ENCODE measurements at places on chromosomes 4 and X.

- no peak for DNase-seq
These were observed 17.5 kb upstream of the TBC1D1 start for GRCh38 chr4:37873386-37873785.

DNA sequence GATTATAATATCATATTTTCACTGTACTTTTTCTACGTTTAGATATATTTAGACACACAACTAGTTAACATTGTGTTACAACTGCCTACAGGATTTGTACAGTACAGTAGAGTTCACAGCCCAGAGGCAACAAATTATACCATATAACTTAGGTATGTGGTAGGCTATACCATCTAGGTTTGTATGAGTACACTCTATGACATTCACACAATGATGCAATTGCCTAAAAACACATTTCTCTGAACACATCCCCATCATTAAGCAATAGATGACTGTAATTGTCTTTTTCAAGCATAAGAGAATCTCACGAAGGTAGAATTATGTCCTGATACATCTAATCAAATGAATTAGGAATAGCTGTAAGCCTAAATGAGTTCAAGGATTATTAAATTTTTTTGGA is 12.3 kb upstream of the TIGD2 start:
- no peak for DNase-seq

- no peak for DNase-seq
These were observed 114.9 kb upstream of the AFF2 start for GRCh38 chrX:148385471-148385870.

DNA sequence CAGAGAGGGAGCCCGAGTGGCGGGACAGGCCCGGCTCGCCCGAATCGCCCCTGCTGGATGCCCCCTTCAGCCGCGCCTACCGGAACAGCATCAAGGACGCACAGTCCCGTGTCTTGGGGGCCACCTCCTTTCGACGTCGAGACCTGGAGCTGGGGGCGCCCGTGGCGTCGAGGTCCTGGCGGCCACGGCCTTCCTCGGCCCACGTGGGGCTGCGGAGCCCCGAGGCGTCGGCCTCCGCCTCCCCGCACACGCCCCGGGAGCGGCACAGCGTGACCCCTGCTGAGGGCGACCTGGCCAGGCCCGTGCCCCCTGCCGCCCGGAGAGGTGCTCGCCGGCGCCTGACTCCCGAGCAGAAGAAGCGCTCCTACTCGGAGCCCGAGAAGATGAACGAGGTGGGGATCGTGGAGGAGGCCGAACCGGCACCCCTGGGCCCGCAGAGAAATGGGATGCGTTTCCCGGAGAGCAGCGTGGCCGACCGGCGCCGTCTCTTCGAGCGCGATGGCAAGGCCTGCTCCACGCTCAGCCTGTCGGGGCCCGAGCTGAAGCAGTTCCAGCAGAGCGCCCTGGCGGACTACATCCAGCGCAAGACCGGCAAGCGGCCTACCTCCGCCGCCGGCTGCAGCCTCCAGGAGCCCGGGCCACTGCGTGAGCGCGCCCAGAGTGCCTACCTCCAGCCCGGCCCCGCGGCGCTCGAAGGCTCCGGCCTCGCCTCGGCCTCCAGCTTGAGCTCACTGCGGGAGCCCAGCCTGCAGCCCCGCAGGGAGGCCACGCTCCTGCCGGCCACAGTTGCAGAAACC is 156.9 kb downstream of the SOWAHB start:
- DNase-seq, result no peak

GRCh38 chr4:1910643-1911042 is 39.5 kb downstream of the NSD2 start:
- DNase-seq, result no peak

DNA sequence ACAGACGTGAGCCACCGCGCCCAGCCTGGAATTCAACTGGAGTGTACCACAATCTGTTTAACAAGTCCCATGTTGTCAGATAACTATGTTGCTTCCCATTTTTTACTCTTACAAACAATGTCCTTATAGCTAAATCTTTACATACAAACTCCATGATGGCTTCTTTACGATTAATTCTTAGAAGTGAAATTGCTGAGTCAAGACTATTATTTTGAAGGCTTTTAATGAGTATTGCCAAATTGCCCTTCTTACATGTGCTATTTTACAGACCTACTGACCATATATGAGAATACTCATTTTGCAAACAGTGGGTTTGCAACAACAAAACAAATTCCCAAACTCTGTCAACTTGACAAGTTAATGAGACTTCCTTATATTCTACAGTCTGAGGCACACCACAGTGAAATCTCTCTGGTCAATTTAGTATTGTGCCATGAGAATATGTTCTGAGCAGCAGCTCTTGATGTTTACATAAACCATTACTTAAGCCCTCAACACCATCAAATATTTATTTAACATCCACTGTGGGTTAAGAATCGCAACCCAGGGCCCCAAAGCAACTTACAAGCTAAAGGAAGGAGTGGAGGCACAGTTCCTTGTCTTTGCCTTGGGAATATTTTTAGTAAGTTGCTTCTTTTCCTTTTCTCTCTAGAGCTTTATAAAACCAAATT is 128.5 kb downstream of the SPRY1 start:
- DNase-seq, result no peak

DNA sequence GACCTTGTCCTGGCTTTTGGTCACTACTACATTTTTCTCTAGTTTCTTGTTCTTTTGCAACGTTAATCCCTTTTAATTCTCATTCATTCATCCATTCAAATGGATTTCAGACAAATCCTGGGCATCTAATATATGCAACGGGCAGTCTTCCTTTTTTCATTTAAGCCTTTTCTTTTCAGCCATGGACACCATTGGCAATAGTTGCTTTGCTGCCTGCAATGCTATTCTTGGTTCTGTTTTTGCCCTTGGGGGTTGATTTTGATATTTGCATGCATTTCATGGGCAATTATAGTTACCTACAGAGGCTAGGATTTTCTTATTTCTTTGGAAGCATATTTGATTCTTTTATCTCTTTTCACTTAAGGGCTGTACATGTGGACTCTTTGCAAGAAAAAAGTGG is 180.5 kb upstream of the ARX start:
- DNase-seq, result no peak

- no peak for DNase-seq
These were observed 42.2 kb upstream of the DHRSX start for GRCh38 chrX:2542826-2543521.

DNA sequence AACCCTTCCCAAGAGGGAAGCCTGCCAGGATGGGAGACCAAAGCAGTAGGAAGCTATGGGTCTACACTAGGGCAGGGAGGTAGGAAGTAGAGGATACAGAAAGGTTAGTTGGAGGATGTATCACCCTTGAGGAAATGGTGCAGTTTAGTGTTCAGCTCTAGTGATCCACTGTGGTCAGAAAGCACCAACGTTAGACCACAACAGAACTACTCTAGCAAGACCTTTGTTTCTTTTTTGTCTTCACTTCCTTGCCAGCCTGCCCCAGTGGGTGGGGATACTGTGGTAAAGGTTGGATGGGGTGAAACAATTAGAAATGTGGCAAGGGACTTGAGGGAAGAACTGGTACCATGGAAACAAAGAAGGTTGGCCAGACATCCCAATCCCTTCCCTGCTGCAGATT is 83.3 kb downstream of the DDIT4L start:
- DNase-seq, result no peak

GRCh38 chr4:102809190-102809589 is 18.2 kb downstream of the UBE2D3 start:
- no peak for DNase-seq

DNA sequence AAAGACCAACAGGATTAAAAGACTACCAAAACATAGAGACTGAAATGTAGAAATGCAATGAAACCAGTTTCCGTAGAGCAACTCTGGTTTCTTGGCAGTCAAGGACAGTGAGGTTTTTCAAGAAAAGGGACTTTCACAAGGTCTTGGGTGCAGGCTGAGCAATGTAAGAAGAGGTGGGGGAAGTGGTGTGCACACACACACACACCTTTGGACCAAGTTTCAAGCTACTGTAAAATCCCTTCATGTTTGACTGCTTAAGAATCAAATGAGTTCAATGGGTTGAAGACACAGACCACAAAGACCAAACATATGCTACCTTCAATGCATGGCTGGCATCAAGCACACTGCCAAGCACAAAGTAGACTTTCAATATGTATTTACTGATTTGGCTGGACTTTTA is 17.8 kb upstream of the MCF2 start:
- no peak for DNase-seq

- DNase-seq, result no peak
These were observed 38.0 kb downstream of the CTBP1 start for GRCh38 chr4:1210971-1211370.

- no peak for DNase-seq
These were observed 149.9 kb downstream of the FBXO8 start for GRCh38 chr4:174133551-174133950.

DNA sequence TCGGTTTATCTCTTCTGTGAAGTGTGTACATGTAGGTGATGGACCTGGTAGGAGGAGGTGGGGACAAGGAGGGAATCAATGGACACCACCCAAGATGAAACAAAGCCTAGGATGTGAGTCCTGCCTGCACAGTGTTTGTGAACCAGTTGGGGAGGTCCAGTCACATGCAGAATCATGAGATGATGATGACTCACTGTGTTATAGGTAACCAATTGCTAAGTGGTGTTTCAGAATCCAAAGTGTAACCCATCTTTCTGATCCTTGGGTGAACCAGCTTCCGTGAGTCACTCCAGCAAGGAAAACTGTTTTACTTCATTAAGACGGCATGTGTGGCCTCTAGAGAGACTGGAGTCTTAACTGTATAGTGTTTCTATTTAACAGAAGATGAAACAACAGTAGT is 57.9 kb upstream of the HPF1 start:
- DNase-seq, result no peak

DNA sequence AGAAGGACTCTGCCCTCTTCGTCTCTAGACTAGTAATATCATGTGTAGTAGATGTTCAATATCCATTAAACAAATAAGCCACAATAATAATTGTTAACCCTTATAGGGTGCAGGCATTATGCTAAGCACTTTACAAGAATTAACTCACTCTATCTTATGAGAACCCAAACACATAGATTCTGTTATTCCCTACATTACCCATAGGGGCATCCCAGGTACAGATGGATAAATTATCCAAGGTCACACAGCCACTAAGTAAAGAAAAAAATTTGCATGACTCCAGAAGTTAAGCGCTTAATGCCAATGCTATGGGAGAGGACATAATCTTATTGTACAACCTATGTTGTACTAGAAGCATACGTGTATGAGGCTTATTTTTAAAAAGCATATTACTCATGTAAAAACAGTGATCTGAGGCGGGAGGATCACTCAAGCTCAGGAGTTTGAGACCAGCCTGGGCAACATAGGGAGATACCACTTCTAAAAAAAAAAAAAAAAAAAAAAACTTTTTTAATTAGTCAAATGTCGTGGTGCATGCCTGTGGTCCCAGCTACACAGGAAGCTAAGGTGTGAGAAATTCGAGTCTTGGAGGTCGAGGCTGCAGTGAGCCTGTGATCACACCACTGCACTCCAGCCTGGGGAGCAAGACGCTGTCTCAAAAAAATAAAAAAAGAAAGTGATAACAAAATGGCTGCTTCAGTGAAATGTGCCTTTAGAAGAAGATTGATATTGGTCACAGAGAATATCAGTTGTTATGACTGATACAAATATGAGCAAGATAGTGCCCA is 13.6 kb downstream of the LDB2 start:
- no peak for DNase-seq

DNA sequence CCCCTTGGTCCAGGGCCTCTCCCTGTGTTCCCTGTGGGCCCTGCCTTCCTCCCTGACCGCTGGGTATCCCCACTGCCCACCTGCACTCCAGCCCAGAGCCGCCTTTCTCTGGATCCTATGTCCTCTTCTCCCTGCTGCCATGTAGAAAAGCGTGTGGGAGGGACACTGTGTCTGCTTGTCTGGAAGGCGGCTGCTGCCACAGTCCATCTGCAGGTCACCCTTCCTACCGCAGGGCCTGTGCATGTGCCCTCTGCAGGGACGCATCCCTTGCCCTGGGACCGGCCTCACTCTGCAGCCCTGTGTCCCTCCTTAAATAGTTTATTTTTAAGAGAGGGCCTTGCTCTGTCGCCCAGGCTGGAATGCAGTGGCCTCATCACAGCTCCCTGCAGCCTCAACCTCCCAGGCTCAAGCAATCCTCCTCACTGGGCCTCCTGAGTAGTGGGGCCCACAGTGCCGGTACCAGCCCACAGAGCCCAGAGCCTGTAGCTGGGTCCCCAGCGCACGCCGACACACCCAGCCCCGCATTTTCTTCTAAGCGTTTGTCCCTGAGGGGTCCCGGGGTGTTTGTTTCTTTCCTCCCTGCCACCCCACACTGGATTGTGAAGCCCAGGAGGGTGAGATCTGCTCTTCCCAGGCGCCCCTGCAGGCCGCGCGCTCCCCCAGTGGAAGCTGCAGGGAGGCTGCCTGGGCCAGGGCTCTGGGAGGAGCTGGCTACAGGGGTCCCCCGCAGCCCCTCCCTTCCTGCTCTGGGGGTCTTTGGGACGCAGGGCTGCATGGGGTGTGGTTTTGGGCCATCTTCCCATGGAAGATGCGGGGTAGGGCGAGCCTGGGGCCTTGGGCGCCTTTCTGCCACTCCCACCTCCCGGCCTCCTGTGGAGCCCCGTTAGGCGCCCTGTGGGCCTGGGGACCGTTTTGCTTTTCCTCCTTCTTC is 12.8 kb upstream of the NAT8L start:
- DNase-seq, result no peak

DNA sequence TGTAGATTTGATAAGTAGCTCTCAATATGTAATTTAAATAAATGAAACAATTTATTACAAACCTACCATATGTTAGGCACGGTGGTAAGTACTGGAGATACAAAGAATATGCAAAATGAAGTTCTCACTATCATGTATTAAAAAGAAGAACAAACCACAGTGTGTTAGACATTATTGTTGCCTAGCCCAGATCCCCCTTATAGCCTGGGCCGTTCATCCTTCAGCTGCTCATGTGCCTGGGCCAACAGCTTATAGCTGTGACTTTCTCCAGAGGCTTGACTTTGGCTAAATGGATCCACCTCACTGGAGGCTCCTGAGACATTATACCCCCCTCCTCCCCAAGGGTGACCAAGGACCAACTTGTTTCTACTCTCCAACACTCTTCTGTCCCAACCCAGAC is 29.8 kb upstream of the CCNG2 start:
- DNase-seq, result no peak

- DNase-seq, result no peak
These were observed 31.6 kb upstream of the BRWD3 start for GRCh38 chrX:80841259-80841658.

- no peak for DNase-seq
These were observed 281.4 kb downstream of the RAB28 start for GRCh38 chr4:13202701-13203100.

GRCh38 chr4:185640811-185641675 is 105.7 kb upstream of the PDLIM3 start:
- no peak for DNase-seq

- no peak for DNase-seq
These were observed 35.6 kb downstream of the ARSJ start for GRCh38 chr4:113943863-113944262.
